ENCODE measurements at places on chromosomes 11 and 22.

DNA sequence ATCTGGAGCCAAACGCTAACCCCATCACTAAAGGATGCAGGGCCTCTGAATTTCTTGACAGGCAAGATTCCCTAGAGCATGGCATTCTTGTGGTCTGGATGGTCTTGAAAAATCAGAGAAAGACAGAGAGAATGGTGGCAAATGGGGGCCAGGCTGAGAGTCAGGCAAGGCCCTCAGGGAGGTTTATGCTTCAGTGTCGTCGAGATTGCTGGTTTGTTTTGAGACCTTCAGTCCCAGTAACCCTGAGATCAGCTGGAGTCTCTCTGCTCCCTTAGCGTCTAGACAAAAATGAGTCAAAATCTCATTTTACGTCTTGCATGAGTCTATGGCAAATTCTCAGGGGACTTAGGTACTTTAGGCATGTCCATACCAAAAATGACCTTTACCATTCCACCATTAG, 539.3 kb downstream of the SOX6 start:
- no peak for DNase-seq

GRCh38 chr11:44754876-44755555, 28.3 kb downstream of the TSPAN18 start:
- DNase-seq = no peak

DNA sequence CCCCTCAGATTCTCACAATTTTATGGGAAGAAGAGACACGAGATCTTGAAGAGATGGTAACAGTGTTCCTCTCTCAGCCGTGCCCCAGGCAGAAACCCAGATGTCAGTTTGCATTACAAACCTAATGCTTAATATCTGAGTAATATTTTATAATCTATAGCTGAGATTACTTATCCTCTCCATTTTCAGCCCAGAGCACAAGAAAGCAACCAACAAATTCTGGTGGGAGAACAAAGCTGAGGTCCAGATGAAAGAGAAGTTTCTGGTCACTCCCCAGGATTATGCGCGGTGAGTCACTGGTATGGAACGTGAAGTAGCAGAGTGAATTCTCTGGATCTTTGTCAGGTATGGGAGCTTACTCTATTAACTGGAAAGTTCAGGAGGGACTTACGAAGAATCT, 884 bp downstream of the CENATAC start:
- DNase-seq = peak; percentile 34

DNA sequence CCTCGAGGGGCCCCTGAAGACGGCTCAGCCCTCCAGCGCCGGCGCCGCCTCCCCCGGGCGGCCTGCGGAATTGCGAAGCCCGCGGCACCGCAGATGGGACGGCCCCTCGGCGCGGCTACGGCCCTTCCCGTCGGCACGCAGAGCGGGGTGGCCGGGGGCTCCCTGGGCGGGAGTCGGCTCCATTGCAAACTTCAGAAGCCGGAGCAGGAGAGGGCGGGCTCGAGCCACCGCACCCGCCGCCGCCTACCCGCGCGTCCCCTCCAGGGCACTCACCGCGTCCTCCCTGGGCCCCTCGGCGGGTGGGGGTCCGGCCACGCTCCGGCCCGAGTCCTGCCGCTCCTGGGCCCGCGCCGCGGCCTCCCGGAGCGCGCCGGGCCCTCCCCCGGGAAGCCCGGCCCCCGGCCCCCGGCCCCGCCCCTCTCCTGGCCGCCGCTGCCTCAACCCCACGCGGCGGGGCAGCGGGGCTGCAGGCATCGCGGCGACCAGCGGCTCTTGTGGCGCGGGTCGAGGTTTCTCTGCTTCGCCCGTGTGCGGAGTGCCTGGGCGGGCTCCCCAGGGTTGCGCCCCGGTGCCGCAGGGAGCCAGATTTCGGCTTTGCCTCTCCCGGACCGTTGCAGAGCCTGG, at the start of gene PACSIN3:
Gene PACSIN3, minus strand, starts transcription at position 359 of the 624 bp plus-strand sequence. CDS start 3,707 bp downstream, outside the sequence.
- DNase-seq = peak; percentile 64
